NCI-H2029 treated with DMSO at 0.1 percent for 48 hours (cell line): ENCODE measurements at places on chromosomes 12 and 14.

GRCh38 chr12:3441435-3441834 lies 49.6 kb upstream of the PRMT8 start:
- DNase-seq: no peak

GRCh38 chr12:132089407-132089910 lies 54.7 kb downstream of the DDX51 start:
- DNase-seq: no peak

- no peak for DNase-seq
These were observed 75.2 kb downstream of the RIMBP2 start for GRCh38 chr12:130640901-130641300.

GRCh38 chr12:113002155-113002554 lies 23.8 kb downstream of the OAS2 start:
- no peak for DNase-seq

DNA sequence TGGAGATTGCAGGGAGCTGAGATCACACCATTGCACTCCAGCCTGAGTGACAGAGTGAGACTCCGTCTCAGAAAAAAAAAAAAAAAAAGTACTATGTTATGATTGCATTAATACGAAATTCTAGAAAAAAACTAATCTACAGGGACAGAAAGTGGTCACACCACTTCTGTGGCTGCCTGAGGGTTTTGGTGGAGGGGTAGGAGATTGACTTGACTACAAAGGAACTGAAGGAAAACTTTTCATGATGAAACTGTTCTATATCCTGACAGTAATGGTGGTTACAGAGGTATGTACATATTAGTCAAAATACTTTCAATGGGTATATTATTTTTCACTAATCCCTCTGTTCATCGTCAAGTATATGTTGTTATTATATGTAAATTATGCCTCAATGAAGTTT lies 42.1 kb downstream of the FOXN3 start:
- DNase-seq: no peak

DNA sequence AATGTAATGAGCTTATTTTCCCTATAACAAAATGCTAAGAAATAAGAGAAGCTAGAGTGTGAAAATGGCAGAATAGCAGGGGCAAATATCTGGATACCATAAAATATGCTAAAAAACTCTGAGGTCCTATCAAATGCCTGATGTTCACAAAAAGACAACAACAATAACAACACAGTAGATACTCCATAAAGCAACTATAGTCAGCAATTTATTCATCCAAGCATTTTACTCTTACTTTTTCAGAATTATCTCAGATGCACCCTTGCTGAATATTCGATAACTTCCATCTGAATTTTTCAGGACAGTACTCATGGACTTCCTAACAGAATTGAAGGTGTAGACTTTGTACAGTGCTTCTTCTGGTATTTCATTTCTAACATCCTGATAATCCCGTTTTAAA lies 88.9 kb downstream of the ATP2B1 start:
- DNase-seq: no peak

- no peak for DNase-seq
These were observed 36.7 kb upstream of the GRIN2B start for GRCh38 chr12:14018080-14018479.
